ENCODE measurements at places on chromosomes 5 and 9.

GRCh38 chr5:80759866-80760577, 105.2 kb upstream of the DHFR start:
- no peak for DNase-seq

DNA sequence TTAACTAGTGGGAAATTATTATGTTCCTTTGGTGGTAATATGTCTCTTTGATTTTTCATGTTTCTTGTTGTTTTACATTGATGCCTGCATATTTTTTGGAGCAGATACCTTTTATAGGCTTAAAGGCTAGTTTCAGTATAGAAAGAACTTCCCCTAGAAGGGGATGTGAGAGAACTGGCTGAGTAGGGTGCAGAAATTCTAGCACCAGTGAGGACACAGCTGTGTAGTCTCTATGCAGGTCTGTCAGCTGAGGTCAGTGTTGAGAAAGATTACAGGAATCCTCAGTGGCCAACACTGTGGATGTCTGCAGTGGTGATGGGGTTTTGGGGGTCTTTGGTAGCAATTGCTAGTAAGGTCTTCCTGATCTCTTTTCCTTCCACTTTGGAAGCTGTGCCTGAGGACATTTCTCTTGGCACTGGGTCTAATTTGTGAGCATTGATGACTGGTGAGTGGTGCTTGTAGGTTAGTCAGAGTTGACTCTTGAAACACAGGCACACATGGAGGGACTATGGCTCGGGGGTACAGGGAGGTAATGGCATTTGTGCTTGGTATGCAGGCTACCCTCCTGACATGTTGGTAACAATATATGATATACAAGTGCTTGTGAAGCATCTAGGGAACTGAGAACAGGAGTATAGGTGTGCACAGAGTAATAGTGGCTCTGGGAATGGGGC, 221.4 kb downstream of the SPATA31D1 start:
- no peak for DNase-seq

DNA sequence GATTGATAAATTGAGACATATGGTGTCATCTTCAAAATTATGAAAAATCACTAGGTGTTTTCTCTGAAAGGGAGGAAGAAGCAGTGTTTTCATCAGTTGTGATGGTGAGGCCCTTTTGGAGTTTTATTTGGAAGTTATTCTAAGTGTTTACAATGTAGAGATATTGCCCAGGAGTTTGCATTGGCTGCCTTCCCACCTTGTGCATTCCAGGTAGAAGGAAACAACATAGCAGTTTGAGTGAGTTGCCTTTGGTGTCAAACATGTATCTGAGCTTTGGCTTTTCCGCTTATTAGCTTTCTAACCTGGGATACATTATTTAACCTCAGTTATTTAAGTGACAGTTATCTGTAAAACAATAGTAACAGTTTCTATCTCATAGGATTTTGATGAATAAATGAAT, 122.5 kb downstream of the SCAMP1 start:
- no peak for DNase-seq

DNA sequence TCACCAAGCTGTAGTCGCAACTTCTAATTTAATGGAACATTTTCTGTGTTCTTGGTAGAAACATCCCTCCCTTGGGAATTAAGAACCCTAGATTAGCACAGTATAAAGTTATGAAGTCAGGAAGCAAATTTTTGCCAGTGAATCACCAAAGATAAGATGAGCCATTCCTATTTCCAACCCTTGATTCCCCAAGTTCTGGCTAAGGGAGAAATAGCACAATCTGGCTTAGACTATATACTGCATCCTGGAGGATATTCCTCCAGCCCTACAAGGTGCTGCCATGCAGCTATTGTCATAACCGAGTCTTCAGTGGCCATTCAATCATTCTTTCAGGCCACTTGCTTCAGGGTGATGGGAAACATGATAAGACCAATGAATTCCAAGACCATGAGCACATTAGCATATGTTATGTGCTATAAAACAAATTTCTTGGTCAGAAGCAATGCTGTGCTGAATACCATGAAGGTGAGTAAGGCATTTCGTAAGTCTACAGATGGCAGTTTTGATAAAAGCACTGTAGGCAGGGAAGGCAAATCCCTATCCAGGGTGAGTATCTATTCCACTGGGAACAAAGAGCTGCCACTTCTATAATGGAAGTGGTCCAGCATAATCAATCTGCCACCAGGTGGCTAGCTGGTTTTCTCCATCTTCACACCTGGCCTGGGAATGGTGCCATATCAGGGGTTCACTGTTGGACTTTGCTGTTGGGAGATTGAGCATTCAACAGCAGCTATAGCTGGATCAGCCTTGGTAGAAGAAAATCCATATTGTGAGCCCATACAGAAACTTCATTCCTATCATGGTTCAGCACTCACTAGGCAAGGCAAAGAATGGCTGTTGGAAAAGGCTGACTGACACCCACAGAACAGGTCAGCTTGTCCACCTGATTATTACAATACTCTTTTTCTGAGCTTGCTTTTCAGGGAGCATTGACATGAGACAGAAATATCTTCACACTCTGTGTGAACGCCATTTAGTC, 19.6 kb upstream of the ARL15 start:
- DNase-seq: no peak

DNA sequence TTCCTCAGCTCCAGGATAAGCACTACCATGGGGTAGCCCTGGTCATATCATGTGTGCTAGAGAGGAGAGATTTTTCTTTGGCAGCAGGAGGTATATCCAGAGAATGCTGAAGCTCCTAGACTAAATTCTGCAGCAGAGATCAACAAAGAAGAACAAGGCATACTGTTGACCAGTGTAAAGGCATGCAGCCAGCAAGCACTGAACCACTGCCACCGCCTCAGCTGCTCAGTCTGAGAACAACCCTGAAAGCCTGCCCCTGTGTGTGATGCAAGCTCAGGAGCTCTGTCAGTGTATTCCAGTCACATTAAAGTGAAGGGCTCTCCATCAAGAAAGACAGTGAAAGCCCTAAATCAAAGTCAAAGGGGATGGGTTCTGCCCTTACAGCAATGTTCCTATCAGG, 439.5 kb upstream of the CD180 start:
- DNase-seq: no peak

DNA sequence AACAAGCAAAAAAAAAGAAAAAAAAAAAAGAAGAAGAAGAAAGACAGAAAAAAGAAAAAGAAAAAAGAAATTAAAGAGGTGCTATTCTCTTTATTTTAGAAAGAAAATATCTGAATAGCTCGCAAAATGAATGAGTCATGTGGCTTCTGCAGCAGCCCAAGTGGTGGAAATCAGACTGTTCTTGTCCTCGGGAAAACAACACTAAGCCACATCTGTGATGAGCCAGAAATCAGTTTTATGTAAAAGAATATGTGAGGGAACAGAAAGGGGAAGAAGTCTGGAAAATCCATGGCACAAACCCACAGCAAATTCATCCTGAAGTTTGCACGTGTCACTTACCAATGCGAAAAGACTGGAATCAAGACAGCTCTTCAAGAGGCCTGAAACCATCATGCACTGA, 118.7 kb upstream of the GAS1 start:
- no peak for DNase-seq

Measured in D341Med (cell line).